AML-193 (cell line): ENCODE measurements at places on chromosomes 12 and 14.

- no peak for DNase-seq
Measured at GRCh38 chr14:31057035-31057434, 30.9 kb upstream of the STRN3 start.

- no peak for DNase-seq
Measured at GRCh38 chr12:76552343-76552938, 7.1 kb downstream of the OSBPL8 start.

- no peak for DNase-seq
Measured at GRCh38 chr12:105887131-105887530, 251.6 kb downstream of the NUAK1 start.

- DNase-seq: no peak
Measured at GRCh38 chr12:54933376-54933775, 51.2 kb downstream of the TESPA1 start.

- DNase-seq: peak; percentile 16
Measured at GRCh38 chr14:60093080-60093479, 1.4 kb downstream of the PCNX4 start.

DNA sequence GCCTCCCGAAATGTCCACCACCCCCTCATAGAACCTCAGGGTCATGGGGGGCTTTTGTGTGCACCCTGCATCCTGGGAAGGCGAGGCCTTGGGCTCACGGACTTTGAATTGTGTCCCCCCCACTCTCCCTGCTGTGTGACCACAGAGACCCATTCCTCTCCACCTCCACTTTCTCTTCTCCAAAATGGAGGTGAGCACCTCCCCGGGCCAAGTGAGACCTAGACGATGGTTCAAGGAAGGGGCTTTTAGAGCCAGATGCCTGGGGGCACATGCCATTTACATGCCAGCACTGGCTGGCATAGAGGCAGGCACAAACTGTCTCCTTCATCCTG is 33.5 kb downstream of the CYP46A1 start:
- no peak for DNase-seq

- DNase-seq: no peak
Measured at GRCh38 chr14:81233615-81234014, 12.9 kb upstream of the GTF2A1 start.

- no peak for DNase-seq
Measured at GRCh38 chr12:122944605-122945592, 21.4 kb downstream of the ABCB9 start.

DNA sequence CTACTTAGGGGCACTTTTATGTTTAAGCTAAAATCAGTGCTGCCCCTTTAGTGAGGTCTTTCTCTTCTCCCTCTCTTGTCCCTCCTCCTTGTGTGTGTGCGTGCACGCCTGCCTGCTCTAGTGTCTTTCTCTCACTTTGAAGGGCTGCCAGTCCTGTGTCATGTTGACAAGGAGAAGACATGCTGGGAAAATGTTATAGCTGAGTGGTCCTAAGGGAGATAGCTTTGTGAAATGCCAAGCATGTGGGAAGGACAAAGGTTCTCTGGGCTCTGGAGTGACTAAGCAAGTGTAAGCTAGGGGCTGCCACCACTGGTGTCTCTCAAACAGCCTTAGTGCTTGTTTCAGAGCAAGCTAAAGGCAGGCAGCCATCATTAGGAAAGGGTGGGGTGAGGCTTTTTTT is 108.4 kb downstream of the EMP1 start:
- DNase-seq: no peak

DNA sequence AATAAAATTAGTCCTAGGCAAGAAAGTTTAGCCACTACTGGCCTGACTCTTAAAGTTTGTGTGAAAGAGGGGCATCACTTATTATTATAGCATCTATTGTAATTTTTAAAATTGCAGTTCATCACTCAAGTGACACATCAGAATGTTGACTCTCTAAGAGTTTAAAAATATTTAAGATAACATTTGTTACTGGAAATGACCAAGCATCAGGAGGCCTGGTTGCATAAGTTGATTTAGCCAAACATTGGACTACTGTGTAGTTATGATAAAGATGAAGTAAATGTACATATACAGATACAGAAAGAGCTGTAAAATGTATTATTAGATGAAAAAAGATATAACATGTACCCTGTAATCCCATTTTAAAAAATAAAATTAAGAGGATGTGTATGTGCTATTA is 47.5 kb downstream of the SCFD1 start:
- DNase-seq: no peak

GRCh38 chr14:75667099-75667765 is 6.2 kb downstream of the TTLL5 start:
- DNase-seq: no peak

- peak; percentile 97 for DNase-seq
Measured at GRCh38 chr12:89733579-89734201, 25.1 kb upstream of the ATP2B1 start.

DNA sequence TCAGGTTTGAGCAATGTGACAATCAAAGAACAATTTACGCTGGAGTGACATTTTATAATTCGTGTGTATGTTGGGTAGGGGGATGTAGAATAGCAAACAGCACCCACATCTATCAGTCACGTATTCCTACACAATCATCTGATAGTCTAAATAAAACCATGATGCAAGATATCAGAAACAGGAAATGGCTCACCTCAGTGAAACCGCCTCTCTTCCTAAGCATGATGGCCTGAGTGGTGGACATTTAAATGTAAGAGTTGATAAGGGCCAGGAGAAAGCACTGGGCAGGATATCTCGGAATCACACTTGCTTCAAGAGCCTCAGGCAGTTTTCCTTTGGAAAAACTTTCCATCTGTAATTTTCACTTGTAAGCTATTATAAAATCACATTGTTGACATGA is 128.2 kb downstream of the GRIP1 start:
- DNase-seq: no peak

DNA sequence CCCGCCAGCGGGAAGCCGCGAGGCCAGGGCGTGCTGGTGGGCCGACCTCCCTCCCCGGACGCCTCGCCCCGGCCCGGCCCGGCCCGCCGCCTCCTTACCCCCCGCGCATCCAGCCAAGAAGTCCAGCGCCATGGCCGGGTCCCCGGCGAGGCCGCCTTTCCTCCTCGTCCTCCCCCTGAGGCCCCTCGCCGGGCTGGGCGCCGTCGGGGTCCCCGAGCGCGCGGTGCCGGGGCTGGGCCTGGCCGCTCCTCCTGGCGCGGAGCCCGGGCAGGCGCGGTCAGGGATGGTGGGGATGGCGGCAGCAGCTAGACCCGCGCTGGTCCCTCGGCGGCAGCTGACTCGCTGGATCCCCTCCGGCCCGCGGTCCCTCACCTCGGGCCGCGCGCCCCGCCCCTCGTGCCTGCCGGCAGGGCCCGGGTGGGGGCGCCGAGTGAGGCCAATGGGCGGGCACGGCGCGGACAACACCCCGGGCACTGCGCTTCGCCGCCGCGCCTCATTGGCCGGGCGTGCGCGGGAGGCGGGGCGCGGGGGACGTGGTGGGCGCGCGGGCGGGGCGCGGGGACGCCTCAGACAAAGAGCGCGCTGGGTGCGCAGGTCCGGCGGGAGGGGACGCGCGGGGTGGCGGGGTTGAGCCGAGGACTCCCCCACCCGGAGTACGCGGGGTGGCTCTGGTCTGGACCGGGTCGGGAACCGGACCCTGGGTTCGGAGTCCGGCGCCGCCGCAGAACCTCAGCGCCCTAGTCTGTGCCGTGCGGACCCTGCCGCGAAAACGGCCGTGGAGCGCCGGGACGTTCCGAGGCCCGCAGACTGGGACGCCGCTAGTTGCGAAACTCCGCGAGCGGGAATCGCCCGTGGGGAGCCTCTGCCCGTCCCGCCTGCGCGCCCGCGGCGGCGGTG is at the start of gene SLC25A29:
TSS of gene SLC25A29 (minus strand) at position 344 of the 897 bp plus-strand sequence. CDS start at position 132, 212 bp downstream.
- peak; percentile 86 for DNase-seq

DNA sequence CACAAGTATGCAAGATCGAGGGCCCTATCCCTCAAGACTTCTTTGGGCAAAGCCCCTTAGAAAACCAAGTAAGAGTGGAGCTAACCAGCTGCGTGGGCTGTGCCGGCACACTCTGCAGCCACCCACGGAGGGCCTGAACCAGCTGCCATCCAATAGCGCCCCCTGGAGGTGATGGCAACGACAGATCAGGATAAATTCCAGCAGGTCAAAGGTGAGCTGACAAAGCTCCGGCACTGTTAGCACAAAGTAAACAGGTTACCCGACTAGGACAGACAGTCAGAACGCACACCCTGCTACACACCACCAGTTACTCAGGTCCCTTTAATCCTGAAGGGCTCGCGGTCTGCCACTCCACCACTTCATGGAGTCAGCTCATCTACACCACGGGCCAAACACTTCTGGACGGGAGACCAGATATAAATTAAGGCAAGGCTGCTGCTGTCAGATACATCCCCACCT is 4.9 kb downstream of the ZBTB39 start:
- peak; percentile 62 for DNase-seq
